ENCODE measurements at places on chromosomes 6 and 20.

DNA sequence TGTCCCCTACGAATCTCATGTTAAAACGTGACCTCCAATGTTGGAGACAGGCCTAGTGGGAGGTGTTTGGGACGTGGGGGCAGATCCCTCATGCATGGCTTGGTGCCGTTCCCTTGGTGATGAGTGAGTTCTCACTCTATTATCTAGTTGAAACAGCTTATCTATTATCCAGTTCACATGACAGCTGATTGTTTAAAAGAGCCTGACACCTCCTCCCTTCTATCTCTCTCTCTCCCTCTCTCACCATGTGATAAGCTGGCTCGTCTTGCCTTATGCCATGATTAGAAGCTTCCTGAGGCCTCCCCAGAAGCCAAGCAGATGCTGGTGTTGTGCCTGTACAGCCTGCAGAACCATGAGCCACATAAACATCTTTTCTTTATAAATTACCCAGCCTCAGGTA lies 32.9 kb upstream of the RIPK1 start:
- DNase-seq: no peak

GRCh38 chr20:46509523-46509922 lies 3.8 kb downstream of the ZNF334 start:
- DNase-seq: no peak

GRCh38 chr6:137883400-137884148 lies 16.5 kb downstream of the TNFAIP3 start:
- no peak for DNase-seq

GRCh38 chr6:15368186-15368585 lies 122.3 kb downstream of the JARID2 start:
- no peak for DNase-seq

- DNase-seq: no peak
These were observed 31.0 kb upstream of the TGM2 start for GRCh38 chr20:38196076-38196475.

- DNase-seq: no peak
These were observed 598.8 kb downstream of the EPHA7 start for GRCh38 chr6:92820601-92821000.

GRCh38 chr6:90895299-90896074 lies 308.6 kb upstream of the MAP3K7 start:
- no peak for DNase-seq

GRCh38 chr6:167827583-167828324 lies 1.0 kb downstream of the AFDN start:
- no peak for DNase-seq

DNA sequence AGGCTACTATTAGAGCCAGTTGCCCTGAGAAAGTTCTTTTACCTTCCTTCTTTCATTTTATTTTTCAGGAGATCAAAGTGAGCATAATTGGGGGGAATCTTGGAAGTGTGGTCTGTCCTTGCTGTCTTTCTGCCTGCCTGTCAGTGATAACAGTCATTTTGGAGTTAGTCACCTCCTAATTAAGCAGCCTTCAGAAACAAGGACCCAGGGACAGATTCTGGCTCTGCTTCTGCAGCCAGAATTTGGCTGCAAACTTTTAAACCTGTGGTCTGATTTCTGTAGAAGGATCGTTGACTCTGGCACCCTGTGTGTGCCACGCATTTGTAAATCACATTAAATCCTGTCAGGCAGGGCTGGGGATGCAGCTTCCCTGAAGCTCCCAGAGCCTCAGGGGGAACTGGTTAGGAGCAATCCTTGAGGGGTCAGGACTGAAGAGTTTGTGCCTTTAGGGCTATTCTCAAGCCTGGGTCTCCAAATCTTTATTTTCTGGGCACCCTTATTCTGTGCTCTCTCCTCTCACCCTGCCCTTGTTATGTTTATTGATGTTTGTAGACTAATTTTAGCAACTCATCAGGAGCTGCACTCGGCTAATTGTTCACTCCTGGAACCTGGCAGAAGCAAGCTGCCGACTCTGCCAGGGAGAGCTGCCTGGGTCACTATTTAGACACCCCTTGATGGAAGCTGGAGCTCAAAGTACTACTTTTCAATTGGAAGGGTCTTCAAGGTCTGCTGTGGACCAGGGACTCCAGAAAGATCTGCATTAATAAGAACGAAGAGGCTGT lies 6.8 kb downstream of the NOX3 start:
- DNase-seq: no peak

GRCh38 chr6:21500314-21501020 lies 93.1 kb upstream of the SOX4 start:
- DNase-seq: no peak

GRCh38 chr6:135159531-135159930 lies 21.6 kb upstream of the MYB start:
- no peak for DNase-seq

DNA sequence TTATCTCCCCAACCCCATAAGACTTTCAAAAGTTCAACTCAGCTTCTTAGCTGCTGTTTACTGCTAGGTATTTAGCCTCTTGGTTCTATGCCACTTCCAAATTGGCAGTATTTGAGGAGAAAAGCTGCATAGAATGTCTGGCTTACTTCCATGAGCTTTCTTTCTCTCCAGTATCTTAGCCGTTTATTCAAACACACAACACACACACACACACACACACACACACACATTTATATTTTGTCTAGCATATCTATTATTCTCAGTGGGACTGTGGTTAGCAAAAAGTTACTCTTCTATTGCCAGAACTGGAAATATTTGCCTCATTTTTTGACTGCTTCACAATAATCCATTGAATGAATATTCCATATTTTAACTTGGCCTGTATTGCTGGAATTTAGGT lies 634.2 kb upstream of the IMPG1 start:
- no peak for DNase-seq

GRCh38 chr6:25998379-25998778 lies 35.8 kb downstream of the TRIM38 start:
- DNase-seq: no peak

DNA sequence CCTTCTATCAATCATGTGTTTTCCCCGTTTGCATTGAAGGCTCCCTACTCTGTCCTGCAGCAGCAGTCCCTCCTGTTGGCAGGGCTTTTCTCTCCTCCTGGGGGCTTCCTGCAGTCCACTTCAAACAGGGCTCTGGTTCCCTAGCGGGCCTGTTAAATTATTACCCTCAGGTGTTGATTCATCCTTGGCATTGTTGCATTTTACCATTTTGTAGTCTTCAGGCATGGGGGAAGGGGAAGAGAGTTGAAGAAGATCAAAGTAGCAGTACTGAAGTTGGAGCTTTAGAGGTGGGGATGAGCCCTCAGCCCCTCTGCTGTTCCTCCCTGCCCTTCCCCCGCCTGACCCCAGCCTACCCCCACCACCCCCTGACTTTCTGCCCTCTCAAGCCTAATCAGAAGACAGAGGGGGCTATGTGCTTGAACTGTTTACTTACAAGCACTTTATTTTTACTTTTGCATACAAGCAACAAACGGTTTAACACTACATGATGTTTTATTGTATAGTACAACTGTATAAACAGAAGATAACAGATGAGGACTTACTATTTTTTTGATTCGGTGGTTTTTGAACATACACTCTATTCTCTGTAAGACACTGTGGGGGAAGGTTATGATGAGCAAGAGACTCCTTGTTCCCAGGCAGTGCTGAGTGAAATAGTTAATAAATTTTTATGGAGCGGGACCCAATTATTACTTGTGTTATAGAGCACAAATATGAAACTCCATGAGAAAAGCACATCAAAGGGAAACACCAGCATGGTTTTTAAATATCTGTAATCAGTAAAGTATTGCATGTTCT lies 169.7 kb downstream of the EYA4 start:
- DNase-seq: no peak

GRCh38 chr6:129029778-129030177 lies 146.8 kb downstream of the LAMA2 start:
- DNase-seq: no peak

- DNase-seq: no peak
These were observed 90.0 kb upstream of the GRIK2 start for GRCh38 chr6:101303495-101303894.

DNA sequence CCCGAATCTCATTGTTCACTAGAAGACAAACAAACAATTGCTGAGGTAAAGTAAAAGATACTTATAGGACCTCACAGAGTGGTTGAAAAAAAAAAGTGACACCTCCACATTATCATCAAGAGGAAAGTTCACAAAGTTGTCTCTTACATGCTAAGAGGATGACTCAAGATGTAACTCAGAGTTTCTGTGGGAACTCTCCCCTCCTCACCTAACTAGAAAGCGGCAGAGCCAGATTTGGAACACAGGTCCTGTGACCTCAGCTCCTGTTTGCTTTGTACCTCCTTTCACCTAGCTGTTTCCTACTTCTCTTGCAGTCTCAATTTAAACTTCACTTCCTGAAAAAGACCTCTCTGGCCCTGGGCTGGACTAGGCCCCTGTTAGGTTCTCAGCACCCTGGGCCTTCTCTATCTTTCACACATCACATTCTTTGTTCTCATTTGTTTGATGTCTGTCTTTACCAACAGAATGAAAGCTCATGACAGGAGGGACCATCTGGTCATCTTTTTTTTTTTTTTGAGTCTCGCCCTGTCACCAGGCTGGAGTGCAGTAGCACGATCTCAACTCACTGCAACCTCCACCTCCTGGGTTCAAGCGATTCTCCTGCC lies 60.8 kb downstream of the CD24 start:
- DNase-seq: no peak

- no peak for DNase-seq
These were observed 1.3 kb downstream of the ABHD16A start for GRCh38 chr6:31701666-31702404.

DNA sequence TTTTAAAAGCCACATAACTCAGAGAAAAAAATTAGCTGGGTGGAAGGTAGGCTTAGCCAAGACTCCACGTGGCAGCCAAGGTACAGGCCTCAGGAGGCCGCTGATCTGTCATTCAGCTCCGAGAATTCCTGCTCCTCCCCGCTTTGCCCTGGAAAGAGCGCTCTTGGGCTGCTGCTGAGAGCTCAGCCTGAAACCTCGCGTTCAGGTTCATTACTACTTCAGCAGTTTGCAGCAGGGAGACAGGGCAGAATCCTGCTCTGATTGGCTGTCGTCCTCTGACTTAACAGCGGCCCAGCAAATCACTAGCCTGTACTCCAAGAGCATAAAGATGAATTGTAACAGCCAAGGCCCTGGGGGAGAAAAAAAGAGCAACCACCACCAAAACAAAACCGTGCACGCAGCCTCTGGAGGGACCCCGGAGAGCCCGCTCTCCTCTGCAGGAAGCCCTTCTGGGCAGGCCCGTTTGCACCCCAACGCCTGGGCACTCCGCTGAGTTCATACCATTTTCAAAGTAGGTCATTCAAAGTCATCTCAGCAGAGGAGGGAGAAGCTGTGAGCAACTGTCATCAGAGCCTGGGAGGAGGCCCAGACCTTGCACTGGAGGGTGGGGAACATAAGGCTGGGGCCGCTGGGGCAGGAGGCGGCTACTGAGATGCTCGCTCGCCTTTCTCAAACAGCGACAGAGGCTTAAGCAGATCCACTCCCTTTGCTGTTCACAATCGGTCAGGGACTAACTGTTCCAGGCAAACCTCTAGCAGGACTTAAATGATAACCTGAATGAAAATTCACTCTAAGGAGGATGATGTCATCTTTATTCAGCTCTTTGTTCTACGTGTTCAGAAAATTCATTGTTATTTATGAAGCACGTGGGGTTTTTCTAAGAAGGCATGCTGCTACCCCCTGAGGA lies 42.3 kb upstream of the ATXN1 start:
- DNase-seq: no peak

- no peak for DNase-seq
These were observed 256.9 kb upstream of the RNF24 start for GRCh38 chr20:4272225-4272624.

DNA sequence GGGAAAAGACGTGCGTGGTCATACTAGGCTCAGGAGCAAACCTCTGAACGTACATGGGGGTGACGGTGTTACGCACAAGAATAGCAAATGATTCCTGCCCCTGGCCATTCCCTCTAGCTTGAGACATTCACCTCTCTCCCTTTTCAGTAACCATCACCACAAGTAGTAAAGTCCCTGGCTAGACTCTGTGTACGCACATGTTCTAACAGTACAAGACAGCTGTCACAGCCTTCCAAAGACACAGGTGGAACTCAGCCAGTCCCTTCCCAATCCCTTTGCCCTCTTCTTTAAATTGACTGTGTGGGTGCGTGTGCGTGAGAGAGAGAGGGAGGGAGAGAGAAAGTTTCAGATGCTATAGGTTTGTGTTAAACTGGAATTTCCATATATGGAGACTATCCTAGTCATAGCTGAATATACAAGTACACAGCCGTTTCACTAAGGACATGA lies 67.3 kb downstream of the LY86 start:
- no peak for DNase-seq
